ENCODE measurements at places on chromosomes 6 and 20. TPM values are rescaled to one million over a fixed set of nuclear protein-coding genes. Genes with fewer than 3 reads are reported as not detected.
A peak's percentile ranks its signal among the peaks of the same experiment; 100 is the strongest.

DNA sequence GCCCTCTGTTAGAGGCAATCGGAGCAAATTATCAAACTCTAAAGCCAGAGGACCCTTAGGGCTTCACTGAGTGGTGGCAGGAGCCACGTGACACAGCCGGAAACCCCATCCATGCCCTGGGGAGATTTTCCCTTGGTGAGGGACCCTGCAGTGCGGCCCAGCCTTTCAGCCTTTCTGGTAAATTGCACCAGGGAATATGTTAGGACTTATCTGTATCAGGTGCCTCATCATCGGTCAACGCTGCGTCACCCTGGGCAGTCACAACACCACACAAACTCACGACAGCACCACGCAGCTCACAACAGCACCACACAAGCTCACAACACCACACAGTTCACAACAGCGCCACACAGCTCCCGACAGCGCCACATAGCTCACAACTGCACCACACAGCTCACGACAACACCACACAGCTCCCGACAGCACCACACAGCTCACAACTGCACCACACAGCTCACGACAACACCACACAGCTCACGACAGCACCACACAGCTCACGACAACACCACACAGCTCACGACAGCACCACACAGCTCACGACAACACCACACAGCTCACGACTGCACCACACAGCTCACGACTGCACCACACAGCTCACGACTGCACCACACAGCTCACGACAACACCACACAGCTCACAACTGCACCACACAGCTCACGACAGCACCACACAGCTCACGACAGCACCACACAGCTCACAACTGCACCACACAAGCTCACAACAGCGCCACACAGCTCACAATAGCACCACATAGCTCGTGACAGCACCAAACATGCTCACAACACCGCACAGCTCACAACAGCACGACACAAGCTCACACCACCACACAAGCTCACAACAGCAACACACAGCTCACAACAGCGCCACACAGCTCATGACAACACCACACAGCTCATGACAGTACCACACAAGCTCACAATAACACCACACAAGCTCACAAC is 199.0 kb downstream of the DLL1 start:
- no peak for DNase-seq

DNA sequence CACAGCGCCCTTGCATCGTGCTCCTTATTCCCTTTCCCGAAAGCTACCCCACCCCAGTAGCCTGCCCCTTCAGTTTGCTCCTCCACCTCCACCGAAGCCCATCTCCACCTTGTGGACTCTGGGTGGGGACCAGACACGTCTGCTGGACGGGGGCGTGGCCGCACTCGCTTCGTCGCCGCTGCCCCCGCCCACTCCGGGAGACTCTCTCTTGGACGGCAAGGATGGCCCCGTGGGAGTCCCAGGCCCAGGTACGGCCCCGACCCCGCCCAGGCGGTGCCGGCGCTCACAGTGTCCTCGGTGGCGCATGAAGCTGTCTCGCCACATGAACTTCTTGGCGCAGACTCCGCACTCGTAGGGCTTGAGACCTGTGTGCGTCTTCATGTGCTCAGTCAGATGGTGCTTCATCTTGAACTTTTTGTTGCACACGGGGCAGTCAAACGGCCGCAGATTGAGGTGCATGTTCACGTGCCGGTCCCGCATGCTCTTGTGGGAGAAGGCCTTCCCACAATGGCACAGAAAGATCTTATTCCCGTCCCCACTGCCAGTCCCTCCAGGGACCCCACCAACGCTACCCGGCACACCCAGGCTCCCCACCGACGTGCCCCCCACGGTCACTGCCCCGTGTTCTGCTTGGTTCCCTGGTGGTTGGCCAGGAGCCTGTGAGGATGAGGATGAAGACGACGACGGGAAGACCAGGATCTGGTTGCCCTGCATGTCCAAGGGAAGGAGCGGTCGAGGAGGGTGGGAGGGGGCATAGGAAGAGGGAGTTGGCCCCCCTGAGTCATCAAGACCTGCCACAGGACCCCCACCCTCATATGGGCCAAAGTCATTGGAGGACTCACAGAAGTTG is 1.3 kb upstream of the TAPBP start:
- DNase-seq = peak; percentile 65

ZBTB46 gene
- total RNA-seq = 13.5 TPM

EPHA7 gene
- 2.4 TPM for total RNA-seq

DNA sequence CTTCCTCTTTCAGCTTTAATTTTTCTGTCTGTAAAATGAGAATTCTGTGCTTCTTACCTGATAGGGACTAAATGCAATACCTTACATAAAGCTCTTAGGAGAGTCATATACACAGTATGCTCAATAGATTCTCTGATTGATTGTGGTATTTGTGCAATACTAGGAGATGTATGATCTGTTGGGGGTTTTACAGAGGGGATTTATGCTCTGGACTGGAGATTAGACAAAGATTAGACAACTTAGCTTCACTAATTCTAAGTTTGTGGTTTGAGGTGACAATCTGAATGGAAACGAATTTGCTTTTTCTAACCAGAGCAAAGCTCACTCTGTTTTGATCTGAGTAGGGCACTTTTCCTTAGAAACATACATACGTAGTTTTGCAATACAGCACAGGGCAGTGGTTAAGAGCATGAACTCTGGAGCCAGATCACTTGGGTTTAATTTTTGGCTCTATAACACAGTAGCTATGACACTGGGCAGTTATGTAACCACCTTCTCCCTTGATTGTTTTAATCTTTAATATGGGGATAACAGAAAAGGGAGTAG is 126.2 kb downstream of the RNF144B start:
- no peak for DNase-seq

GRCh38 chr20:49541733-49542513 is 26.0 kb downstream of the PTGIS start:
- DNase-seq = peak; percentile 76

ELOVL4 gene
- total RNA-seq = 0.13 TPM

DNA sequence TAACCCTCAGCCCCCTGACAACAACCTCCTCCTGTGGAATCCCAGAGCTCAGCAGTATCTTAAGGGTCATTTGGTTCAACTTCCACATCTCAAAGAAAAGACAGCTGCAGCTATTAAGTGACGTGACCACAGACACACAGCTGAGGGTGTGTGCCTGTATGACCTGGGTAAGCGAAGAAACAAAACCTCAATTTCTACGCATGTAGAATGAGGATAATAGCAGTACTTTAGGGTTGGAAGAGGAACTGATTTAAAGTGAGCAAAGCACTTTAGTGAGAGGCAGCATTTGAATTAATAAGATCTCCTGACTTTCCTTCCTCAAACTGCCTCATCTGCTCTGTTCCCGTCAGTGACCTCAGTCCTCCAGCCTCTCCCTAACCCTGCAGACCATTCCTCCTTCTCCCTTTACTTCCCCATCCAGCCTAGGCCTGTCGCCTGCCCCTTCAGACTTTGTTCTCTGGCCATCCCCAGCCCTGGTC is 6.8 kb upstream of the ARMC2 start:
- no peak for DNase-seq

DNA sequence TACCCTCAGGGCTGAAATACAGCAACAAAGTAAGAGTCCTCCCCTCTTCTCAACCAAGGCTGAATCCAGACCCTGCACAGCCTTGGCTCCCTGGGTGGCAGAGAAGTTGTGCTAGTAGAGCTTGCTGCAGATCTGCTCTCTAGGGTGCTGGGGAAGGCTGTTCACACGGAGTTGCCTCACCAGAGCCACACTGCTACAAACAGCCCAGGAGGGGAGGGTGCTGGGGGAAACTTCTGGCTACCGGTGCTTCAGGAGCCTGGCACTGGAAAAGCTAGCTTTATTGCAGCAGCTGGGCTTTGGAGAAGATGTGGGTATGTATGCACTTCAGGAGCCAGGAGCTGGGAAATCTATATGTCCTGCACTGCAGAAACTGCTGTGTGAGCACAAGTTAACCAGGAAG is 37.6 kb upstream of the SUPT3H start:
- no peak for DNase-seq

PTCRA gene
- total RNA-seq = not detected

GRCh38 chr20:47263465-47264084 is 92.9 kb downstream of the ZMYND8 start:
- DNase-seq = no peak

OR2J3 gene
- not detected for total RNA-seq

DNA sequence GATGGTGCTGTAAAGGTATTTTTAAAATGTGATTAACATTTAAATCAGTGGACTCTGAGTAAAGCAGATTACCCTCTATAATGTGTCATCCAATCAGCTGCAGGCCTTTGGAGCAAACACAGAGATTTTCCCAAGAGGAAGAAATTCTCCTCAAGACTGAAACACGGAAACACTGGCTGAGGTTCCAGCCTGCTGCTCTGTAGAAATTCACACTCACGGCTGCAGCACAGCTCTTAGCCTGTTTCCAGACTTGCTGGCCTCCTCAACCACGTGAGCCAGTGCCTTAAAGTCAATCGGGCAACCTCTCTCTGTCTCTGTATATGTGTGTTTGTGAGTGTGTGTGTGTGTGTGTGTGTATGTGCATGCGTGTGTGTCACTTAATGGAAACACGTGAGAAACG is 41.1 kb downstream of the PDE10A start:
- no peak for DNase-seq

SLCO4A1 gene
- total RNA-seq = 12.1 TPM

GRCh38 chr20:55514531-55514930 is 490.8 kb downstream of the CBLN4 start:
- DNase-seq = no peak

DNA sequence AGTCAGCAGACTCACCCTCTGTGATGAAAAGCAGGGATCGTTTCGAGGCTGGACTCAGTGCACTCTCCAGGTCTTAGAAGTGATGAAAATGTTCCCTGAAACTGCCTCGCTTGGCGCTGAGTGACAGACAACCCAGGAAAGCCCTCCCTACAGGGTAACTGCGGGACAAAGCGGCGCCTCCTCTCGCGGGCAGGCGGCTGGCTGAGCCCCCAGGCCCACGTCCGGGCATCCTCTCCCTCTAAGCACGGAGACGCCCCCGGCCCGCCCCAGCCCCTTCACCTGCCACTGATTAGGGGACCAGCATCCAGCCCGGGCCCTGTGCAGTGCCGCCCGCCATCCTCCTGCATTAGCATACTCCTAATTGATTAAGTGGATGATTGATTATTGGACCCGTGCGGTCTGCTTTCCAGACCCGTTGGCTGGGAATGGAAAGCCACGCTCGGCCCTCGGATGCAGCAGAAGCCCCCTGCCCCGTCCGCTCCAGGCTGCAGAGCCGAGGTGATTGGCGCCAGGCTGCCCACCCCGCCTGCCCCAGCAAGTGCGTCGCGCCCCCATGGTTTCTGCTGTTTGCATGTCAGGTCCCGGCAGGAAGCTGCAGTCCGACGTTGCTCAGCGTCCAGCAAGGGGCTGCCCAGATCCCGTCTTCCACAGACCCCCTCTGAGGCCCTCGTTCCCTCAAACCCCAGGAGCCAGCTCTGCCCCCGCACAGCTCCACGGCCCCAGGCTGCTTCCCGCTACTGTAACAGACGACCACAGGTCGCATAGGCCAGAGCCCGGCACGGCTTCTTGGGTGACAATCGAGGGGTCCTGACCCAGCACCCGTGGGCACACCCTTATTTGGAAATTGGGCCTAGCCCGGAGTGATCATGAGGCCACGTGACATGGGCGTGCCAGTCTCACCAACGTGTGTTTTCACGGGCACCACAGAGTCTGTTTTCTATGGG is 131.6 kb downstream of the DLL1 start:
- DNase-seq = peak; percentile 31

ADTRP gene
- not detected for total RNA-seq

DNA sequence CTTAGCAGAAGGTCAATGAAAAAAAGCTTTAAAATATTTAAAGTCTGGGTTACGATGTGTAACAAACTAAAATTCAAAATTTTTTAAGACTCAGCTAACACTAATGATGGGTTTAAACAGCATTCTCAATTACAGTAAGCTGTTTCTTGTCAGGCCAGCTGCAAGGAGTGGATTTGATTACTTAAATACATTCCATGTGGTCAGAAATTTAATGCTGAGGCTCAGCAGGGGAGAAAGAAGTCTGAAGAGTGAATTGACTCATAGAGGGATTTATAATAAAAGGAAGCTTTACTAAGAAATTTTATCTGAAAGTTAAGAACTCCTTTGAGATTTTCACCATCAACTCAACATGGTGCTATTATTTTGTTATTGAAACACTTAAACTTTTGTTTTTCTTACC is 398.6 kb downstream of the KHDRBS2 start:
- no peak for DNase-seq

DNA sequence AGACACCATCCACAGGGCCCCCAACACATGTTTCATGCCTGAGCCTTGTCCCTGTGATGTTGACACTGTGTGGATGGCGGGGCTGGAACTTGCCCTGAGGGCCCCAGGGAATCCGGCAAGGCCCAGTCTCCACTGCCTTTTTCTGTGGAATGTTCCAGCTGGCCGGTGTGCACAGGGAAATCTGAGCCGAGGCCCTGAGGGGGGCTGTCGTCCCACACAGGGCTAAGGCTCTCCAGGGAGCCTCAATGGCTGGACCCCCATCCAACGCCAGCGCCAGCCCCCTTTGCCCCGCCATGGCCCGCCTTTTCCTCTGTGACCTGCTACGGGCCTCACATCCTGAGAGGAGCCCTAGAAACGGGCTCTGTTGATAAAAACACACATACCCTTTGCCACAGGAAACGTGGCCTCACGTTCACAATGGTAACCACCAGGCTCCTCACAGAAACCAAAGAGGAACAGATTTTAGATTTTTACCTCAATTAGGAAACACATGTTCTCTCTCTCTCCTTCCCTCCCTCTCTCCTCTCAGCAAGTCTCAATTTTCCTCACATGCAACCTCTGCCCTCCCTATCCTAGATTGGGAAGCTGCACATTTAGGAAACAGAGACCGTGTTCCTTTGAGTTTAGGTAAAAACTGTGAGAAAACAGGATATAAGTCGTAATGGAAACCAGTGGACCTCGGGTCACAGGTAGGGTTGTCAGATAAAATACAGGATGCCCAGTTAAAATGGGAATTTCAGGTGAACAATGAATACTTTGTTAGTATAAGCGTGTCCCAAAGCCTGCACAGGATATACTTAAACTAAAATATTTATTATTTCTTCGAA is 13.7 kb upstream of the ZNF831 start:
- DNase-seq = peak; percentile 50

RIN2 gene
- total RNA-seq = 52.4 TPM

DNA sequence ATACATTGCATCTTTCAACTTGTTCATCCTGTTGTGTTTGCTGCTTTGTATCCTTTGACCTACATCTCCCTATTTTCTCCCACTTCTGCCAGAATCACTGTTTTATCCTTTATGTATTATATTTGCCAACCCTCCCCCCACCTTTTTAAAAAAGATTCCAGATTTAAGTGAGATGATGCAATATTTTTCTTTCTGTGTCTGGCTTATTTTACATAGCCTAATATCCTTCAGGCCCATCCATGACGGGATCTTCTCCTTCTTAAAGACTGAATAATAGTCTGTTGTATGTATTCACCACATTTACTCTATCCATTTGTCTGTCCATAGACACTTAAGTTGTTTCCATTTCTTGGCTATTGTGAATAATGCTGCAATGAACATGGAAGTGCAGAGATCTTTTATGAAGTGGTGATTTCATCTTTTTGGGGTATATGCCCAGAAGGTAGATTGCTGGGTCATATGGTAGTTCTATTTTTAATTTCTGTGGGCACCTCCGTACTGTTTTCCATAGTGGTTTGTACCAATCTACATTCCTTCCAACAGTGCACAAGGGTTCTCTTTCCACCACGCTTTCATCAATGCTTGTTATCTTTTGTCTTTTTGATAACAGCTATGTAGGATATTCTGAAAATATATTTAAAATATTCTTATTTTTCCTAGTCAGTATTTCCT is 181.0 kb downstream of the CDKAL1 start:
- DNase-seq = no peak

GRCh38 chr6:21381331-21381963 is 212.1 kb upstream of the SOX4 start:
- DNase-seq = no peak

- no peak for DNase-seq
Observed at GRCh38 chr6:131636880-131637792, at the start of gene ENPP3. TSS of gene ENPP3 (plus strand) at chr6:131637302. CDS start at chr6:131637385, 83 bp downstream.

MCHR2 gene
- total RNA-seq = not detected
